Activated T-cell treated with anti-CD3 and anti-CD28 coated beads for 4 hours (primary cell): ENCODE measurements at places on chromosomes 3 and 15.

DNA sequence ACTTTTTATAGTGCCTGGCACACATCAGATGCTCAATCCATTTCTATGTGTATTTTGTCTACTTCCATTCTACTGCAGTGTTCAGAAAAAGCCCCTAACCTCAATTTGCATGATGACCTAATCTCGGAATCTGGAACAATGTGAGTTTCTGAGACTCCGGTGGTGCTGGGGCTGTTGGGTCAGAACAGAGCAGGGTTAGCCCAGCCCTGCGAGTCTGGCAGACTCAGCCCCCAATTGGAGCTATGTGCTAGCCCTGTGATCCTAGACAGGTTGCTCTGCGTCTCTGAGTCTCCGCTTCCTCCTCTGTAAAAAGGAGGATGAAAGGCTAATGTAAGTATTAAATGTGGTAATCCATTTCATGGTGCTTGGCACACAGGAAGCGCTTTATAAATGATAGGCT lies 95.0 kb upstream of the ICE2 start:
- DNase-seq = no peak

- DNase-seq = no peak
Observed at GRCh38 chr3:42349765-42350594, 60.4 kb downstream of the LYZL4 start.

DNA sequence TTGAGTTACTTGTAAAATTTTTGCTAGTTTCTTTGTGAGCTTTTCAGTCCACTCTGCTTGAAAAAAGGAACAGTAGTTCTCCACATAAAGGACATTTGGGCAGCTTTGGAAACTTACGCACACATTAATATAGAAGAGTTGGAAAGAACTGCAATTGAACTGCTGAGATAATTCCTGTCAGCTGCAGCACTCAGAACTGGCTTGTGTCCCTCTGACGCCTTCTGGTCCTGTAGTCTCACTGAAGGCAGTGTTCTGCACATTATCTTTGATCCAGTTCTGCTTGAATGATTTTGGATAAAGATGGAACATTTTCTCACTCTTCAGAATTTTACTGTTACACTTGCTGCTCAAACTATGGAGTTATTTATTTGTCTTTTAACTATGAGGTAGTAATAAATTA lies 901.9 kb downstream of the OTOL1 start:
- DNase-seq = no peak

GRCh38 chr15:75835990-75836958 lies 7.0 kb upstream of the UBE2Q2 start:
- no peak for DNase-seq

DNA sequence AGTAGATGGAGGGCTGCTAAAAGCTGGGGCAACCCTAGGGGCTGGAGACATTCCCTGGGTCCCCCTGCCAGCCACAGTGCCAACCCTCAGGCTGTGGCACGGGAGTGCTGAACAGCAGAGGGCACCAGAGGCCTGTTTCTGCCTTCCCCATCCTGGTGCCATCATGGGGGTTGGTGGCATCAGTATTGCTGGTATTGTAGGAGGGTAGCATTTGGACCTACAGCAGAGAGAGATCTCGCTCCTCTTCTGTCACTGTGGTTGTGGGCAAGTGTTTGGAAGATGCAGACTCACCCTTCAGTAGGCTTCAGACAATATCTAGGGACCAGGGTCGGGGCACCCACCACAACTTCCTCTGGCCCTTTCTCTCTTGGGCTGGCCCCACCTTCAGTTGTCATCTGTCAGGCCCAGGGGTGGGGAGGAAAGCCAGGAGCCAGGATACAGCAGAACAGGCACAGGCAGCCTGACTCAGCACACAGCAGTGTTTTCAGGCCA lies 123.5 kb downstream of the RPLP1 start:
- peak; percentile 55 for DNase-seq

GRCh38 chr15:88246081-88246480 lies 10.5 kb downstream of the NTRK3 start:
- no peak for DNase-seq

DNA sequence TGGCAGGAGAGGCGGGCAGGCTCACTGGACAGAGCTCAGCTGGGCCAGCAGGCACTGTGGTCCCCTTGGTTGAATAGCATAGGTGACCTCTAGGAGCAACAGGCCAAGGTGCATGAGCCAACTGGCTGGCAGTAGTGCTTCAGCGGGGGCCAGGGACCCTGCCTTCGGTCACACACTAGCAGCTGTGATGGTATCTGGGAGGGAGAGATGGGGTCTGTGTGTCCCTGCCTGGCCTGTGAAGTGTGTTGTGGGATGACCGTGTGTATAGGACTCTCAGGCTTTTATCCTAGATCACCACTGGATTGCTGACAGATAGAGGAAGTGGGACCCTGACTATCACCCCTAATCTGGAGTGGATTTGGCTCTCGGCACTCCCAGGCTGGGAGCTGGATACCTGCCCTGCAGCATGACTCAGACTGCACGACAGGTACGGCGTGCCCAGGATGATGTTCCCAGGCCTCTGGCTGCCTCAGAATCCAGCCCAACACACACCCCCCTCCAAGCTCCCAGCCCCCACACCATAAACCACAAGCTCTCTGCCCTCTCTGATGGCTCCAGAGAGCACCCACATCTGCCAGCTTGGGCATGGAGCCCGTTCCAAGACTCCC lies 7.8 kb downstream of the RPS17 start:
- DNase-seq = no peak

DNA sequence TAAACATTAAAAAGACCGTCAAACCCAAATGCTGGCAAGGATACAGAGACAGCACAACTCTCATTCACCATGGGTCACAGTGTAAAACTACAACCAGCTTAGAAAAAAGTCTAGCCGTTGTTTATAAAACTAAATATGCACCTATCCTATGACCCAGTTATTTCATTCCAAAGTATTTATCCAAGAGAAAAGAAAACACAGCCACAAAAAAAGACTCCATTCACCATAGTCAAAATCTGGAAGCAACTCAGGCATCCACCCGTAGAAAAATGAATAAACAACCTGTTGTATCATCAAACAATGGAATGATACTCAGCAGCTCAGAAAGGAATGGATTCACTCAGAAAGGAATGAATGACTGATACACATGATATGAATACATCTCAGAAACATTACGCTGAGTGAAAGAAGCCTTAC lies 28.6 kb downstream of the PLD1 start:
- DNase-seq = no peak

GRCh38 chr3:49721896-49722781 lies 1.6 kb downstream of the GMPPB start:
- DNase-seq = no peak

DNA sequence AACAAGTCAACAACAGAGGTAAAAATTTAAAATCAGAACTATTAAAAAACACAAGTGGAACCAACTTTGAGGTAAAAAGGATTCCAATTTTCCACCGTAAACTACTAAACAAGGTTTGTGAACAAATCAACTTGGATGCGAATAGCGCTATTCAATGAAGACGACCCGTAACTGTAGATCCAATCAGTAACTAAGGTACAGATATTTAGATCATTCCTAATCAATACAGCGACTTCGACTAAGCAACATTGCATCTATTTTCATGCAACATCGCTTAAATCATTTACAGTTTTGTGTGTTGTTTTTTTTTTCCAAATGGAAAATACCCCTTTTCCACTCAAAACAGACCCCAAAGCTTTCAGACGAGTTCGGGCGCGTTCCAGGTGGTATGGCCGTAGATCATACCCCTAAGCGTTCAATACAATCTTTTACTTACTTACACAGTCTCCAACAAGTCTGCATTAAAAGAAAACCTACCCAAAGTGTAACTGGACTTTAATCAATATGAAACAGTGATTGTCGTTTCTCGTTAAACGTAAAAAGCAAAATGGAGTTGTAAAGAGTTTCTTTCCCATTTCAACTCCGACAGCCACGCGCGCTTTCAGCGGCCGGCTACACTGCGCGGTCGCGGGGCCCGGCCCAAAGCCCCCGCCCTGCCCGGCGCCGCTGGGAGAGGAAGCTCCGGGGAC lies 786 bp downstream of the RHOA start:
- no peak for DNase-seq

DNA sequence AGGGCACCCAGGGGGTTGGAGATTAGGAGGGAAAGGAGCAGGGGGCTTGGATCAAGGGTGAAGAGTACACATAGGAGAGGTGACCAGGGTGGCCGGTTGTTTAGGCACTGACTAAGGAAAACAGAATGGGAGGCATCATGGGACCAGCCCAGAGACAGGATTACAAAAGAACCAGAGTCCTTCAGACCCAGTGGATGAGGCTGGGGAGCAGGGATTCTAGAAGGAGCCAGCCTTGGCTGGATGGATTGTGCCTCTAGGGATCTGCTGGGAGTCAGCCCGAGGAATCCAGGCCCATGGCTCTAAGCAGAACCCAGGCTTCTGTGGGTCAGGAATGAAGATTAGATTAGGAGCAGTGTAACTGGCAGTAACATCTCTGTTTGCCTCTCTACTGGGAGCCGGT lies 98.6 kb downstream of the ARNT2 start:
- DNase-seq = no peak

DNA sequence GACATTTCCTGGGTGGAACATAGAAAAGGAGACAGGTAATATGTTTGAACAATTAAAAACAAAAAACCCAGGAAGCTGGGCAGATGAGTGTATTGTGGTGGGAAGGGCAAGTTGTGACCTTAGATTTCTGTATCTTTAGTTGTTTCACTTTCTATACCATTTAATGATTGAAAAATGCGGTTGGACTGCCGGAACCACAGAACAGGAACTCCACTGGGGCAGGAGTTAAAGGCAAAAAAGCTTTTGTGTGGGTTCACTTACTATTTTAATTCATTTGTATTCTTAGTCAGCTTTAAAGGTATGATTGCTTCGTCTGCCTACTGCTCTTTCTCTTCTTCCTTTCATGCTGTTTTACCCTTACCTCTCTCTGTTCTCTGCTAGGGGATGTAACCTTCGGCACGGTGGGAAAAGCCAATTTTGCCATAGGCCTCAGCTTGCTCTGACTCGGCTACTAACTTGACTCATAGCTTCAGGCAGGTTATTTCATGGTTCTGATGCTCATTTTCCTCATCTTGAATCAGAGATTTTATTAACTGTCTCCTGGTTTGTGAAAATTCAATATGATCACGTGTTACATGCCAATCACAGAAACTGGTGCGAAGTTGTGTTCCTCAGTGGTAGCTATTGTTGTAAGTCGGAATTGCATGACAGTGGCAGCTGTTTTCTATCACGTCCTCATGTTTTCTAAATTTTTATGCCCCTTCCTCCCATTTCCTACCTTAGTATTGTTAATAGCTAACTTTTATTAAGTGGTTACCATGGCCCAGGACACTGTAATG lies 1.6 kb upstream of the MCTP2 start:
- DNase-seq = peak; percentile 17

DNA sequence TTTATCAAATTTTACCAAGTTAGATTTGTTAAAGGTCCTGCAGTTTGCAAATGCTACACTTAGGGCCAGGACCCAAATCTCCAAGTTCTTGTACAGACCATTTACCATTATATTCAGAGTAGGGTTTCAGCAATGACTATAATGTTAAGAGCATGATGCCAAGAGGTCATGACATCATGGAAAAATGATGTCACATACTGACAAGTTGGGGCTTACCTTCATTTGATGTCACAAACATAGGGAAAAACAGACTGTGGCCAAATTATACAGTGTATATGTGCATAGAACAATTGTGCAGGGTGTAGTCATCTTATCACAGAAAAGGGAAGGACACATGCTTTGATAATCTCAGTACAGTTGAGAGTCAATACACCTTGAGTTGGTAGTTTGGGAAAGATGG lies 10.1 kb upstream of the THRB start:
- DNase-seq = no peak

- no peak for DNase-seq
Observed at GRCh38 chr15:88835119-88835518, 31.9 kb downstream of the ACAN start.

DNA sequence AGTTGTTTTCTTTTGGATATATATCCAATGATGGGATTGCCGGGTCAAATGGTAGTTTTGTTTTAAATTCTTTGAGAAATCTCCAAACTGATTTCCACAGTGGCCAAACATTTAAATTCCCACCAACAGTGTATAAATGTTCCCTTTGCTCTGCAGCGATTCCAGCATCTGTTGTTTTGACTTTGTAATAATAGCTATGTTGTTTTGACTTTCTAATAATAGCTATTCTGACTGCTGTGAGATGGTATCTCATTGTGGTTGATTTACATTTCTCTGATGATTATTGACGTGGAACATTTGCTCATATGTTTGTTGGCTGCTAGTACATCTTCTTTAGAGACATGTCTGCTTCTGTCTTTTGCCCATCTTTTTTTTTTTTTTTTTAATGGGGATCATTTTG lies 332.2 kb upstream of the GBE1 start:
- no peak for DNase-seq

DNA sequence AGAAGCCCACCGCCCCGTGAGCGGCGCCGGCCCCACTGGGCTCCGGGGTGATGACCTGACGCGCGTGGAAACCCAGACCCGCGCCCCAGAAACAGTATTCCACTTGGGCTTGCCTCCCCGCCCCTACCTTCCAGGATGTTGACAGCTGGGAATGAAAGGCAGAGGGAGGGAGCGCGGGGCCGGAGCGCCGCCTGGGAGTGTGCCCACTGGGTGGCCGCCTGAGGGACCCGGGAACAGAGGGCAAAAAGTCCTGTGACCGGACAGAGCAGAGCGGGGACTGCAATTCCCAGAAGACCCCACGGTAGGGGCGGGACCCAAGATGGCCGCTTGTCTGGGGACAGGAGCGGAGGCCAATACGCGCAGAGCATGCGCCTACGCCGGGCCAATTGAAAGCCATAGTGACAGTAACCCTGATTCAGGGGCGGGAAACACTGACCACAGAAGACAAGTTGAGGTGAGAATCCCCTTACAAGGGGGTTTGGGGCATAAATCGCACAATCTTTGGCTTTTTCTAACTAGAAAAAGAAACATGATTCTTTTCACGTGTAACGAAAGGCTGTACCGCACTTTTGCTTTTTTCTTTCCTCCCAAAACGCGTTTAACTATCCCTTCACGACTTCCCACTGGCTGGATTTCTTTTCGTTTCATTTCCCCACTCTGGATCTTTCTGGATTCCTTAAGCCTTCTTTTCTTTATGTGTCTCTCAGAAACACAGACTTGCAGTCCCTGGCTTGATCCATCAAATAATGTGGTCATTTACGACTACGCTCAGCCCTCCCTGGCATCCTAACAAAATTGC lies at the start of gene FHIT:
FHIT (minus strand) TSS at position 279 of the 799 bp plus-strand sequence.
- peak; percentile 86 for DNase-seq

GRCh38 chr3:32448686-32449474 lies 53.8 kb downstream of the CMTM6 start:
- DNase-seq = no peak

DNA sequence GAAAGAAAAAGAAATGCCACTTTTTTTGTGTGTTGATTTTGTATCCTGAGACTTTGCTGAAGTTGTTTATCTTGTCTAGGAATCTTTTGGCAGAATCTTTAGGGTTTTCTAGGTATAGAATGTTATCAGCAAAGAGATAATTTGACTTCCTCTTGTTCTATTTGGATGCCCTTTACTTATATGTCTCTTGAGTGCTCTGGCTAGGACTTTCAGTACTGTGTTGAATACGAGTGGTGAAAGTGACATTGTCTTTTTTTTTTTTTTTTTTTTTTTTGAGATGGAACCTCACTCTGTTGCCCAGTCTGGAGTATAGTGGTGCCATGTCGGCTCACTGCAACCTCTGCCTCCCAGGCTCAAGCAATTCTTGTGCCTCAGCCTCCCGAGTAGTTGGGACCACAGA lies 64.7 kb upstream of the NPHP3 start:
- DNase-seq = no peak
